SK-MEL-5 (cell line): ENCODE measurements at places on chromosomes 4 and X. TPM values are rescaled to one million over a fixed set of nuclear protein-coding genes. Genes with fewer than 3 reads are reported as not detected.

GRCh38 chr4:42615131-42615763, 41.7 kb downstream of the ATP8A1 start:
- no peak for DNase-seq

DNA sequence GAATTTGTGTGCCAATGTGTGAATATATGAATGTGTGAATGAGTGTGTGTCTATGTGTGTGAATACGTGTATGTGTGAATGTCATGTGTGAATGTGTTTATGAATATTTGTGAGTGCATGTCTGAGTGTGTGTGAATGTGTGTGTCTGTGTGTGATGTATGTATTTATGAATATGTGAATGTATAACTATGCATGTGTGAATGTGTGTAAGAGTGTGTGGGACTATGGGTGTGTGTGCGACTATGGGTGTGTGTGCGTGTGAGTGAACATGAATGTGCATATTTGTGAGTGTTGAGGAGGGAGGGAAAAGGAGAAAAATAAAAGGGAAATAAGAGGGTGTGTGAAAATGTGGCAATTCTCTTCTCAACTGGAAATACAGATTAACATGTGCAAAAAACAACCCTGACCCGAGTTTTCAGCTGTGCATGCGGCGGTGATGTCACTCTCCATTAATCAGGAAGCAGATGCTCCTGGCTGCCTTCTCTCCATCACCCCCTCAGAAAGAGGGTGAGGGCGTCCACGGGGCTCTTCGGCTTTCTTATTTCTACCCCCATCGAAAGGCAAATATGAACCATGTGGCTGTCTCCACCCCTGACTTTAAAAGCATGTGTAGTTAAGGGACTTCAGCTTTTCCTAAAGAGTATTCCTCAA, 219.8 kb downstream of the MAML3 start:
- DNase-seq = no peak

- no peak for DNase-seq
Measured at GRCh38 chr4:7444314-7444713, 9.6 kb upstream of the PSAPL1 start.

- DNase-seq = peak; percentile 63
Measured at GRCh38 chr4:114791976-114792375, 193.4 kb downstream of the UGT8 start.

Gene CXCL5
- not detected in 2 replicates for total RNA-seq

Gene SMIM43
- not detected in 2 replicates for total RNA-seq

- DNase-seq = no peak
Measured at GRCh38 chrX:140508958-140509357, 4.1 kb upstream of the SOX3 start.

DNA sequence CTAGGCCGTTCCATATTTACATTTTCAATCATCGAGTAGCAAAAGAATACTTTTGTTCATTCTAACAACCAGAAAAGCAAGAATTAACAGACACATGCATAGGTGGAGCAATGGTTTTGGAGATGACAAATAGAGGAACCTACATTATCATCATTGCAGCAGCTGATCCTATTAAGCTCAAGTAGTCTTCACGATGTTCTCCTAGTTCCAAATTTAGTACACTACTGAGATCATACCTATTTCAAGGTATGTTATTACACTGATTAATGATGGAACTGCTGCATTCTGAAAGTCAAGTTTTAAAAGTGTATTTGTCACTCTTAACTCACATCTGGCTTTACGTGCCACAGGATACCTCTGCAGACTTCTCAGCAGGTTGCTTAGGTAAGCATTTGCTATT, 87.4 kb downstream of the ADGRA3 start:
- no peak for DNase-seq

Gene GBA3
- 0.11 and 0.43 TPM in 2 replicates for total RNA-seq

- no peak for DNase-seq
Measured at GRCh38 chr4:73053974-73054480, 15.5 kb downstream of the COX18 start.

DNA sequence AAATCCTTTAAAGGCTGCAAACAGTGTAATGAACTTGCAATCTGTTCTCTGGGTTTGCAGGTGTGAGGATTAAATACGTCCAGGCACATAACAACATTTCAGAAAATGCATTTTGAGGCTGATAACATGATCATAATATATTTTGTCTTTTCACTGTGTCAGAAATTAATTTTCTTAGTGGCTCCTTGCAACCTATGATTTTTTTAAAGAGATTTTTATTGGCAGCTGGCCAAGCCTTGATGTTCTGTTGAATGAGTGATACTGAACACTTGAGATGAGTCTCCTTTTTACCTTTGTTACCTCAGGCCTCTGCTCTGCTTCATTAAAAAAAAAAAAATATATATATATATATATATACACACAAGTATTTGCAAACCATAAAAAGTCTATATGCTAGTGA, 68.2 kb upstream of the TENM3 start:
- DNase-seq = no peak

DNA sequence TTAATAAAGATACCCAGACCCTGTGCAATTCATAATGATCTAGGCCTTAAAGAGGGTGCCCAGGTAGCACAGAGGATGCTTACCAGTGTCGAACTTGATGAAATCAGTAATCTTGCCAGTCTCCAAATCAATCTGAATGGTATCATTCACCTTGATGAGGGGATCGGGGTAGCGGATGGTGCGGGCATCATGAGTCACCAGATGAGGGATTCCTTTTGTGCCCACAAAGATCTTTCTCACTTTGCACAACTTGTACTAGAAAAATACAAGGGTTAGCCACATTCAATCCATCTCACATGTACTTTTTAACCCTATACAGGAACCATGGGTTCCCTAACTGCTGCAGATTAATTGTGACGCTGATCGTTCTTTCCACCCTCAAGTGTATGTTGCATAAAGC, 3.3 kb downstream of the RPS4X start:
- no peak for DNase-seq
